ENCODE measurements at places on chromosomes 16 and 17. TPM values are rescaled to one million over a fixed set of nuclear protein-coding genes. Genes with fewer than 3 reads are reported as not detected.

DNA sequence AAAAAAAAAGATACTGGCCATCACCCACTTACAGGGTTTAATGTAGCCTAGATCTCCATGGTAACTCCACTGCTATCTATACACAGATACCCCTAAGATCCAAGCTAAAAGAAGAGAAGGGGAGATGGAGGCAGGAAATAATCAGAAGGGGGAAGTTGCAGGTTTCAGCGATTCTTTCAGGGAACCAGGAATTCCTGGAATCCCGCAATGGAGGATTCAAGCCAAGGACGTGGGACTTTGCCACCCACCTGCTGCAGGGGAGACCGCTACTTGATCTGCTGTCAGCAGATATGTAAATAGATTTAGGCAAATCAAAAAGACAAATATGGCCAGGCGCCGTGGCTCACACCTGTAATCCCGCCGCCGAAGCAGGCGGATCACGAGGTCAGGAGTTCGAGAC is 121.1 kb downstream of the AIPL1 start:
- DNase-seq: no peak

- DNase-seq: no peak
These were observed 25.5 kb upstream of the SNN start for GRCh38 chr16:11642765-11643116.

DNA sequence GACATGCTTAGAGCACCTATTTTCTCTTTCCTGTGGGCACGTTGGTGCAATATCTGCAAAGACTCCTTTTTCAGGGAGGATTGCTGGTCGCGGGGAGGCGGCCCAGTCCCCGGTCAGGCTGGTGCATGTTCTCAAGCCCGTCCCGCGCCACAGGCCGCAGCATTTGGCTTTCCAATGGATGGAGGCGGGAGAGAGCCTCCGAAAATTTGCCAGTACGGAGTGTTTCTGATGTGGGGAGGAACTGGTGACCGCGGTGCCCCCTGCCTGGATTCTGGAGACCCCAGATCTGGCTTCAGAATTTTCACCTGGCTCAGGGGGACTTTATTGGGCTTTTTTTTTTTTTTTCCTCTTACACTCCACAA is 2.3 kb downstream of the CMIP start:
- no peak for DNase-seq

DNA sequence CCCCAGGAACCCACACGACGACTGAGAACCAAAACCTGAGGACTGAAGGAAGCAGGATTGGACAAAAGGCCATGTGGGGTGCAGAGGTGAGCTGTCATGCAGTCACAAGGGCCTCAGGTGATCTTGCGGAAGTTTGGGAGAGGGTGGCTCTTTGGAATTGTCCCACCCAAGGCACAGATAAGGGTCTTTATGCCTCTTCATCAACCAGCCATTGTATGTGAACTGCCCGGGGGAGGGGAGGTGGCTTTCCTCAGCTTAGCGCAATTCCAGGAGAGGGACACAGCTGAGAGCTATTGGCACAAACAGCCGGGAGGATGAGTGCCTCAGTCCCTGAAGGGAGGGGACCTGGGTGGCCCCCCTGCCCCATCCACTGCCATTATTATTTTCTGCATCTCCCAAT is 55.1 kb upstream of the PHOSPHO1 start:
- no peak for DNase-seq

DNA sequence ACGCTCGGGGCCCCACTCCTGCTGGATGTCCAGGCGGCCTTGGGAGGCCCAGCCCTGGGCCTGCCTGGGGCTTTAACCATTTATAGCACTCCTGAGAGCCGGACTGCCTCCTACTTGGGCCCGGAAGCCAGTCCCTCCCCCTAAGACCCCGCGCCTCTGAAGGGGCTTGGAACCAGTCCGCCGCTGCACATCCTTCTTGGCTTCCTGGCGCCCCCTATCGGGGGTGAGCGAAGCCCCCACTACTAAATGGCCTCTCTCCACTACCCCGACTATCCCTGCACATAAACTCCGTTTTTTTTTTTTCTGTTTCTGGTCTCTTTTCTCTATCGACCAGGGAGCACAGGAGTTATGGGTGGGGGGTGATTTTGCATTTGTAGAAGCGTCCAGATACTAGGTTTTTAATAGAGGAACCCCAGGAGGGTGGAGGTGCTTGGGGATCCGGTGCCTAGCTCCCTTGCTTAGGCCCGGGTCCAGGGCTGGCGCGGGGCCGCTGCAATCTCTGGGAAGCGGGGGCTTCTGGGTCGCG is 633 bp upstream of the NOL3 start:
- no peak for DNase-seq

DNA sequence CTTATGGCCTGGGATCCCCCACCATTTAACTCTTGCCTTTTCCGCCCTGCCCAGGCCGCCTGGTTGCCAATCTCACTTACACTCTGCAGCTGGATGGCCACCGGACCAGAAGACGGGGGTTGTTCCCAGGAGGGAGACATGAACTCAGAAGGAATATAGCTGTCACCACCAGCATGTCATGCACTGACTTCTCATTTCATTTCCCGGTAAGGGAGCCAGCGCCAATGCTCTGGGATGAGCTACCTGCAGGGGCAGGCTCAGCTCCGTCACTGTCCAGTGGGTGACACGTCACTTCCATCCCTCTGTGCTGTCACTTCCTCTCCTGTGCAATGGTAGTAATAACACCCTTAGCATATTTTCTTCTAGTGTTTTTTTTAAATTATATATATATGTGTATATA is 26.7 kb downstream of the ITGAL start:
- DNase-seq: no peak

- DNase-seq: no peak
These were observed 376.5 kb upstream of the CDH5 start for GRCh38 chr16:65989861-65990604.

DNA sequence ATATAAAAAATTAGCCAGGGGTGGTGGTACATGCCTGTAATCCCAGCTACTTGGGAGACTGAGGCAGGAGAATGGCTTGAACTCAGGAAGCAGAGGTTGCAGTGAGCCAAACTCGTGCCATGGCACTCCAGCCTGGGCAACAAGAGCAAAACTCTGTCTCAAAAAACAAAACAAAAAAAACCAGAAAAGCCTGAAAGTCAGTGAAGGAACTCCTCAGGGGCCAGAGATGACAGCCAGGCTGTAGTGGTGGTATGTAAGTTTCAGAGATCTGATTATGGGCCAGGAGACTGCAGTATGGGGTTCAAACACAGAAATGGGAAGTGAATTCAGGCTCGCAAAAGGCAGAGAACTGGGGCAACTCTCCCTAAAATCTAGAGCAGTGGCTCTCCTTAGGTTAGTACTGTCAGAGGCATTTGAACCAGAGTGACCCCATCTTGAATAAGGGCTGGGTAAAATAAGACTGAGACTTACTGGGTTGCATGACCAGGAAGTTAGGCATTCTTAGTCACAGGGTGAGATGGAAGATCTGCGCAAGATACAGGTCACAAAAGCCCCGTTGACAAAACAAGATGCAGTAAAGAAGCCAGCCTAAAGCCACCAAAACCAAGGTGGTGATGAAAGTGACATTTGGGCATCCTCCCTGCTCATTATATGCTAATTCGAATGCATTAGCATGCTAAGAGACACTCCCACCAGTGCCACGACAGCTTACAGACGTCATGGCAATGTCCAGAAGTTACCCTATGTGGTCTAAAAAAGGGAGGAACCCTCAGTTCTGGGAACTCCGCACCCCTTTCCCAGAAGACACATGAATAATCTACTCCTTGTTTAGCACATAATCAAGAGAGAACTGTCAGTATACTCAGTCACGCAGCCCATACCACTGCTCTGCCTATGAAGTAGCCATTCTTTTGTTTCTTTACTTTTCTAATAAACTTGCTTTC is 120.2 kb upstream of the XYLT1 start:
- peak; percentile 86 for DNase-seq

DNA sequence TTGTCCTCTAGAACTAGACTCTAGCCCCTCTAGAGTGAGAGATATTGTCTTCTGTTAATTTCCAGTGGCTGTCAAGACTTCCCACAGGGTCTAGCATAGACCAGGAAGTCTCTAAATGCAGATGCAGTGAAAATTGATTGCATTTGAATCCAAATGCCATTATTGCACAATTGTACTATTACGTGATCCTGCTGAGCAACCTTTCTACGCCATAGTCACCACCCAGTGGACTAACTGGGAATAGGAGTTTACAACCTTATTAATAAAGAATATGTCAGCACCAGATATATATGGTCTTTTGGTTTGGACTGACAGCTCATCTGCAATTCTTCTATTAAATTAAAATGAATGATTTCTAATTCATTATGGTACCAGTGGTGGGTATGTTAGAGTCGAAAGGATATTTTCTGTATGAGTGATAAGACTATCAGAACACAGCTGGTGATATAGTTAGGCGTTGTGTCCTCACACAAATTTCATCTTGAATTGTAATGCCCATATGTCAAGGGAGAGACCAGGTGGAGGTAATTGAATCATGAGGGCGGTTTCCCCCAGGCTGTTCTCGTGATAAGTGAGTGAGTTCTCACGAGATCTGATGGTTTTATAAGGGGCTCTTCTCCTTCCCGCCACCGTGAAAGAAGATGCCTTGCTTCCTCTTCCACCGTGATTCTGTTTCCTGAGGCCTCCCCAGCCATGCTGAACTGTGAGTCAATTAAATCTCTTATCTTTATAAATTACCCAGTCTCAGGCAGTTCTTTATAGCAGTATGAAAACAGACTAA is 138.9 kb upstream of the CA10 start:
- peak; percentile 16 for DNase-seq

GRCh38 chr17:9802294-9802693 is 10.9 kb upstream of the DHRS7C start:
- peak; percentile 28 for DNase-seq

GRCh38 chr17:82338858-82339633 is 5.5 kb upstream of the SECTM1 start:
- DNase-seq: peak; percentile 82

- no peak for DNase-seq
These were observed 5.1 kb upstream of the EVPL start for GRCh38 chr17:76032073-76032779.

- no peak for DNase-seq
These were observed 224.2 kb upstream of the IRX3 start for GRCh38 chr16:54510685-54511221.

GRCh38 chr17:979212-979538 is 401 bp downstream of the NXN start:
- no peak for DNase-seq

DNA sequence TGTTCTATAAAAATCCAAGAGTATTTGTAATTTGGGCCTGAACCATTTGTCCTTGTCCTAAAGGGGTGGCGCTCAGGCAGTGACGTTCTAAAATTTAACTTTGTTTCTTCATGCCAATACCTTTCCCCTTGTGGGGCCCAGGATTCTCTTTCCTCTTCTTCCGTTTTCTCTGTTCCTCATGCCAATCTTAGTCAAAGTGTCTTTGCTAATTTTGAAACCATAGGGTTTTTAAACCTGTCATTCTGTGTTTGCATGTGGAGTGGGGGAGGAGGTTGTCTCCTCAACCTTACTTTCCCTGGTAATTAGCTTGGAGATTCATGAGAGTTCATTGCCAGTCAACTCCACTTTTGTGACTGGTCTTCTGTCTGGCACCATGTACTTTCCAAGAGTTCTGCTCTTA is 337.1 kb downstream of the MAF start:
- DNase-seq: no peak

GRCh38 chr17:8598913-8599312 is 31.6 kb downstream of the MYH10 start:
- DNase-seq: no peak

GRCh38 chr16:12784076-12784475 is 19.6 kb downstream of the CPPED1 start:
- no peak for DNase-seq

TVP23A gene
- total RNA-seq: not detected

HOXB4 gene
- total RNA-seq: 0.45 TPM

DNAI2 gene
- not detected for total RNA-seq

TXNL4B gene
- 7.5 TPM for total RNA-seq

C17orf75 gene
- total RNA-seq: 20.0 TPM

PPP1R27 gene
- not detected for total RNA-seq
